Activated T-cell treated with anti-CD3 and anti-CD28 coated beads for 4 hours (primary cell): ENCODE measurements at places on chromosomes 13 and 19.

- no peak for DNase-seq
Observed at GRCh38 chr13:31051999-31052398, 109.7 kb downstream of the HSPH1 start.

GRCh38 chr13:52852444-52852843 lies 4.0 kb upstream of the PCDH8 start:
- no peak for DNase-seq

DNA sequence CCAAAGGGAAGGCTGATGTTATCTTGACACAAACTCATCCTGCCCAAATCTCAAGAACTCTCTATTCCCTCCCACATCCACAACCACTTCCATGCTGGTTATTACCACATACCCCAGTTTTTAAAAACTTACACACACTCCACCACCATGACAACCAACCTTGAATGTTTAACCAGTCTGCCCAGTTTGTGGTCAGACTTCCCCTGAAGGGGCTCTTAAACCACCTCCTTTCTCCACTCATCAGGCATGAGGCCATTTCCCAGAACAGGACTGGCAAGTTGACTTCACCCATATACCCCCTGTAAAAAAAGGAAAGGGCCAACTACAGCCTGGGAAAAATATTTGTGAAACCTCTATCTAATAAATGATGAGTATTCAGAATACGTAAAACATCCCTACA lies 12.4 kb upstream of the ZSCAN4 start:
- no peak for DNase-seq

- DNase-seq: no peak
Observed at GRCh38 chr13:49869519-49869918, 66.6 kb downstream of the SPRYD7 start.

GRCh38 chr19:50490991-50491472 lies 14.4 kb upstream of the GARIN5A start:
- DNase-seq: no peak

DNA sequence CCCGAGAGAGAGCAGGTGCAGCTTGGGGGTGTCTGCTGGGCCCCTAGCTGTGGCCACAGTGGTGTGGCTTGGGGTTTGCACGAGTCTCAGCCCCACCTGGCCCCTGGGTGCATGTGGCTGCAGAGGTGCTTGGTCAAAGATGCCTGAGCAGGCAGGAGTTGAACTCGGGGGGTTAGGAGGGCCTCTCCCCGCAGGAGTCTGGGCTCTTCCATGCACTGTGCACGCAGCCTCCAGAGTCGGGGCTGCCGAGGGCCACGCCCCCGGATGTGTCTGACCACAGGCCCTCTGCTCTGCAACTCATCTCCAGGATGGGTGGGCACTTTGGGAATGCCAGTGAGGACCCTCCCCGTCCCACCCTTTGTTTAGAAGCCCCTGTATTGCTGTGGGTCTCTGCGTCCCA lies 91.5 kb upstream of the MCF2L start:
- DNase-seq: no peak

- DNase-seq: no peak
Observed at GRCh38 chr19:35565016-35565856, 1.8 kb upstream of the ATP4A start.

GRCh38 chr13:110500341-110500740 lies 61.2 kb downstream of the RAB20 start:
- DNase-seq: no peak

- no peak for DNase-seq
Observed at GRCh38 chr19:32471095-32471494, 65.5 kb downstream of the DPY19L3 start.

DNA sequence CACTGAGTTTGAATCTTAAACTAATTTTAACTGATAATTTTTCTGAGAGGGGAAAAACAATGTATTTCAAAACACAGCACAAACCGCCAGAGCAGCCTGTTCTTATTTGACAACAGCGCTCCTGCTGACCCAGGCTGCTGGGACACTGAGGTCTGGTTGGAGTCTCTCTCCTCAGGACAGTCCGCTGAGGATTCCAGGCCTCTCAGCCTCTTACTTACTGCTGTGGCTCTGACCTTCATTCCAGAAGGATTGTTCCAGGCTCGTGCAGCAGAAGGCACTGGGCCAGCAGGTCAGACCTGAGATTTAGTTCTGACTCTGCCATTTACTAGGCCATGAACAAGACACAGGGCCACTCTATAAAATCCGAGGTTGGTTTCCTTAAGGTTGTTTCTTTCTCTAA lies 393.6 kb downstream of the TDRD3 start:
- DNase-seq: no peak

GRCh38 chr13:99367106-99367616 lies 60.0 kb upstream of the GPR183 start:
- DNase-seq: no peak

GRCh38 chr13:57353831-57354230 lies 186.8 kb downstream of the PRR20E start:
- no peak for DNase-seq

DNA sequence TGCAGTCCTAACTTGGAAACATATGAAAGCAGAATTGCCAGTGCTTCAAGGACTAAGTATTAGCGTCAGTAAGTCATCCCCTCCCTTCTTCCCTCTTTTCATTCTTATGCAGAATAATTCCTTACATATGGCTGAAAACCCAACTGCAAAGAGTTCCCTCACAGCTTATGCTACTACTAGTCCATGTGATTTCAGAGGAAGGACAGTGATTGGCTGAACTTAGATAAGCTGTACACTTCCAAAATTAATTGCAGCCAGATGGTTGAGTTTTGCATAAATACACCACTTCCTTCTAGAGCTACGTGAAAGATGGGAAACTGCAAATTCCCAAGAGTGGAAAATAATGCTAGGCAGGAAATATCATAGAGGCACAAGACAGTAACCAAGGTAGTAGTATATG lies 730.4 kb downstream of the OLFM4 start:
- DNase-seq: no peak

GRCh38 chr19:38617764-38618589 lies at the start of gene MAP4K1:
MAP4K1 (minus strand) TSS chr19:38617953; CDS start chr19:38617895, 58 bp downstream.
- DNase-seq: peak; percentile 40

DNA sequence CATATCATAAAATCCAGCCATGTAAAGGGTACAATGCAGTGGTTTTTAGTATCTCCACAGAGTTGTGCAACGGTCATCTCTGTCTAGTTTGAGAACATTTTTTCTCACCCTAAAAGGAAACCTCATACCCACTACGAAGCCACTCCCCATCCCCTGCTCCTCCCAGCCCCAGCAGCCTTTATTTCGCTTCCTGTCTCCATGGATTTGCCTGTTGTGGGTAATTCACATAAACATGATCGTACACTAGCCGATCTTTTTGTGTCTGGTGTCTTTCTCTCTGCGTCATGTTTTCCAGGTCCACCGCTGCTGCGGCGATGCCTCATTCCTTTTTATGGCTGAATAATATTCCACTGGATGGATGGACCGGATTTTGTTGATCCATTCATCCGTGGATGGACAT lies 28.6 kb downstream of the BICRA start:
- no peak for DNase-seq

GRCh38 chr13:42048342-42048683 lies at the start of gene DGKH:
DGKH (plus strand) TSS chr13:42048648; CDS start chr13:42048774, 126 bp downstream.
- no peak for DNase-seq

DNA sequence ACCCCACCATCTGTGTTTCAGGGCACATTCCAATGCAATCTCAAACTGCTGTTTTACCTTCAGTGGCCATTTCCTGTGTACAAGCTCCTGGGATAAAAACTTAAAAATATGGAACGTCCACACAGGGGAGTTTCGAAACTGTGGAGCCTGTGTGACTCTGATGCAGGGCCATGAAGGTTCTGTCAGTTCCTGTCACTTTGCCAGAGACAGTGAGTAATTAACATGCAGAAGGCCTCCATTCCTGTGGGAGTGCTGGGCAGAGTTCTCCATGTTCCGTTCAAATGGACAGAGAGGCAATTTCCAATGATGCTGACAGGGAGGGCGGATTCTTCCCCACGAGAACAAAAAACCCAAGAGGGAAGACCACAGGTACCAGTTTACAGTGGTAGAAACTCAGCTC lies 24.4 kb downstream of the WDR88 start:
- no peak for DNase-seq
